NCI-H345 (cell line): ENCODE measurements at places on chromosomes 2 and 18.

DNA sequence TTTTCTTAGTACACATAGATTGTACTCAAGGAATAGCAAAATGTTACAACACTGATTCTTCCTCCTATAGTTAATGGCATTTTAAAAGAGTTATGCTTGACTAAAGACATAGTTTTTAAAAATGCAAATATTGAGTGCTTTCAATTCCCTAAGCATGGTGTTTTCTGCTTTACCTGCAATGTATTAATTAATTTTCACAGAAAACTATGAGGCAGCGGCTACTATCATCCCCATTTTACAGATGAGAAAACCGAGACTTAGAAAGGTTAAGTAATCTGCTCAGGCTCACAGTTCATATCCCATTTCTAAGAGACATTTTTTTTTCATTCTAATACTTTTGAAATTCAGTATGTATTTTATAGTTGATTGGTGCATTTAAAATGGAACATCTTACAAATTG lies 38.0 kb downstream of the BMP10 start:
- DNase-seq, result no peak

- DNase-seq, result no peak
Measured at GRCh38 chr2:144466637-144467036, 53.3 kb downstream of the ZEB2 start.

GRCh38 chr2:46936566-46936965 lies 21.0 kb upstream of the MCFD2 start:
- DNase-seq, result no peak

DNA sequence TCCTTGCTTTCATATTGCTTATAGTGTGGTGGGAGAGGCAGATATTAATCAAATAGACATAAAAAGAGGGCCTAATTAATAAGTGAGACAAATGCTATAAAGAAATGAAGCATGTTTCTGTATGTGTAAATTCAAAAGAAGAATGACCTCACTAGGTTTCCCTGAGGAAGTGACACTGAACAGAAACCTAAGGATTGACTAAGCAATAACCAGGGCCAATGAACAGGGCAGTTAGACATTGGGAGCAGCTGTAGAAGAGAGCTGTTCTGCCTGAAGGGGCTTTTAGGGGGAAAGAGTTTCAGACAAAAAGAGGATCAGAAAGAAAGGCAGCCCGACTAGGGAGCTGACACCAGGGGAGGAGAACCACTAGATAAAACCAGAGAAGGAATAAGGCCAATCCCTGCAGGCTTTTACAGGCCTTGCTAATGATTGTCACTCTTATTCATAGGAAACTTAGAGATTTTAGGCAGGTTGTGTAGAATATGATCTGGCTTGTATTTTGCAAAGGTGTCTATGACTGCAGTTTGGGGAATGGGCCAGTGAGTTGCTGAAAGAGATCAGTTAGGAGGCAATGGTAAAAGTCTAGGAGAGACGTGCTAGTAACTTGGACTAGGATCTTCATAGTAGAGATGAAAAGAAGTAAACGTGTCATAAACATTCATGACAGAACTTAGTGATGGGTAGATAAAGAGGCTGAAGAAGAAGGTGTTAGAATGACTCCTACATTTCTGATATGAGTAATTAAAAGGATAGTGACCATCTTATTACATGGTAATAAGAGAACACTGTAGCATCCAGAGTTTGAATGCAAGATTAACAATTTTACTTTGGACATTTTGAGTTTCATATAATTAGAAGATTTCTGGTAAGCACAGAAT lies 26.8 kb upstream of the NABP1 start:
- DNase-seq, result no peak

DNA sequence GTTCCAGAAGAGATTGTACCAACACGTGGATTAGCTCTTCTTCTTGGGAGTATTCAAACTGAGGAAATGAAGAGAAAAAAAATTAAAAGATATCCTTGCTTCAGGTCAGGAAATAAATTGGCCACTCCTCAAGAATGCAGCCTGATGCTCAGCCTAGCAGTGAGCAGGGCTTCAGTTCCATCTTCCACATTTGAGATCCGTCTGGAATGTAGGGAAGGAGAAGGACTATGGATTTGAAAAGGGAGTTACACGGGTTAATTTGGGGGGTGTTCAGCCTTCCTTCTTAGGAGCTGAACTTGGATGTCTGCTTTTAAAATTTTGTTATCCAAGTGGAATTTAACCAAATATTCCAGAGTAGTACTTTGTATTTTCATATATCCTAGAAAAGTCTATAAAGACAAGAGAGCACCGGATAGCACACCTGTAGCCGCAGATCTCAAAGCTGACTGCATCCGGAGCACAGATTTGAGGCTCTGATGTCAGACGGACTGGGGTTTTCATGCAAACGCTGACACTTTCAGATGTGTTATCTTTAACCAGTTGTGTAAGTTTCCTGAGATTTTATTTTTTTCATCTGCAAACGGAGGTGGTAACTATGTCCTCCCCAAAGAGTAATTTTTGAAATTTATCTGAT lies 99.3 kb downstream of the COPS8 start:
- no peak for DNase-seq

GRCh38 chr2:233468741-233469110 lies 97.9 kb downstream of the USP40 start:
- no peak for DNase-seq

DNA sequence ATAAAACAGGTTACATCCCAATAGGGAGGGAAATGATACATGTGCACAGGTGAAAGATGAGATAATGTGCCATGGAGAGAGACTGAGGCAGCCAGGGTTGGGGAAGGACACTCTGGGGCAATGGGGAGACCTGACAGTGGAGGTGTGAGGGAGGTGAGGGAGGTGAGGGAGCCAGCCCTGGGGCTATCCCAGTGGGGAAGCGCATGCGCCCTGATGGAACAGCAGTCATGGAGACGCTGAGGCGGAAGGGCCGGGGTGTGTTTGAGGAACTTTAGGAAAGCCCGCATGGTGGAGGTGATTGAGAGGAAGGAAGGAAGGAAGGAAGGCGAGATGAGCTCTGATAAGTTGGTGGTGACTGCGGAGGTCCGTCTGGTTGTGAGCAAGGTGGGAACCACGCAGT lies 66.5 kb downstream of the CABLES1 start:
- DNase-seq, result no peak
